ENCODE measurements at places on chromosomes 16 and 17.

DNA sequence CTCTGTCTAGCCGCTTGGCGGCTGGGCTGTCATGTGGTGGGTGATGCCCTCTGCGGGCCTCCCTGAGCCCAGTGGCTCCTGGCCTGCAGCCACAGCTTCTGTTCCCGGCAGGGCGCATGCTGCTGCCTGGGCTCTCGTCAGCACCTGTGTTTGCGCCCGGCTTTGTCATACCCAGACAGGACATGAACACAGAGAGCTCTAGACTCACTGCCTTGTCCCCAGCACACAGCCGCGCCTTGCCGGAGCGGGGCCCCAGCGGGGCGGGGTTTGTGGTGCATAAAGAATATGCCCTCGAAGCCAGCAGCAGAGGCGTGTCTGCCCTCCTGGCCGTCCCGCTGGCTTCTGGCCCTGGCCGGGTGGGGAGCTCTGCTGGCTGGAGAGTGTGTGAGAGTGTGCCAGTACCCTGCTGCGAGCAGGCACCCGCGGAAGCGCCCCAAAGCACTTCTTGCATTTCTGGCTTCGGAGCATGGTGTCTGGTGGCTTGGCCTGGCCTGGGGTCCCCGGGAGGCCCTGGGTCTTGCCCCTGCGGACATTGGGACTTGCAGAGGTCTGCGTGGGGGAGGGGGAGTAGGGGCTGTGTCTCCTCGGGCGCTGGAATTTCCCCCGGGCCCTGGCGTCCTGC, 14.4 kb downstream of the ASPSCR1 start:
- no peak for DNase-seq

DNA sequence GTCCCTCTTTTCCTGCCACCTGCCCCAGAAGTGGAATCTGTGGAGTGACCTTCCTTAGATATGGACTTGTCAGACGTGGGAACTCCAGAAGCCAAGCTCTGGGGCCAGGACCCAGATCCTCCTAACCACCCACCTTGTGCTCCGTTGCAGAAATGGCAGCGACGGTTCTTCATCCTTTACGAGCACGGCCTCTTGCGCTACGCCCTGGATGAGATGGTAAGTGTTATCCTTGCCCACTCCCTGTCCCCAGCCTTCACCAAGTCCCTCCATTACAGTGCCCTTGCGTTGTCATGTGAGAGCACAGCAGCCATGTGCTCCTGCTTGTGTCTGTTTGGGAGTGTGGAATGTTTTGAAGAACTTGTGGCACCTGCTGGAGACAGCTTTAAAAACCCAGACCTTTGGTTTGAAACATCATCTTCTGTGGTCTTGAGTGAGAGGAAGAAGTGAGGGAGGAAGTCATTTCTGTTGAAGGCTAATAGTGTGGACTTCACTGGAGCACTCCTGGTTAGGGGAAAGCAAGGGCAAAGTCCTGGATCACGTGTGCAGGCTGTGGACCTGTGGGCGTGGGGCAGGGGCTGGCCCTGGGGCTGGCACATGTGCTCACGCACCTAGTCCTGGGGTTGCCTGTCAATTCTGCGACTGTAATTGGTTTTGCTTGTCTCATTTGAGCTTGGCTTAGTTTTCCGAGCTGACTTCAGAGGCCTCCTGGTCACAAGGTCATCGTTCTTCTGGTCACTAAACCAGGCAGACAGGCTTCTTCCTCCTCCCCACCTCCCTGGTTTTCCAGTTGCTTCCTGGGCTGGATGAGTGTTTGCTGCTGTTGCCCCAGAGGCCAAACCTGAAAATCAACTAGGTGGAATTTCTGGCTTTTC, 35.8 kb downstream of the MPRIP start:
- no peak for DNase-seq

- DNase-seq, result no peak
Observed at GRCh38 chr16:55120408-55120807, 189.7 kb downstream of the IRX5 start.

DNA sequence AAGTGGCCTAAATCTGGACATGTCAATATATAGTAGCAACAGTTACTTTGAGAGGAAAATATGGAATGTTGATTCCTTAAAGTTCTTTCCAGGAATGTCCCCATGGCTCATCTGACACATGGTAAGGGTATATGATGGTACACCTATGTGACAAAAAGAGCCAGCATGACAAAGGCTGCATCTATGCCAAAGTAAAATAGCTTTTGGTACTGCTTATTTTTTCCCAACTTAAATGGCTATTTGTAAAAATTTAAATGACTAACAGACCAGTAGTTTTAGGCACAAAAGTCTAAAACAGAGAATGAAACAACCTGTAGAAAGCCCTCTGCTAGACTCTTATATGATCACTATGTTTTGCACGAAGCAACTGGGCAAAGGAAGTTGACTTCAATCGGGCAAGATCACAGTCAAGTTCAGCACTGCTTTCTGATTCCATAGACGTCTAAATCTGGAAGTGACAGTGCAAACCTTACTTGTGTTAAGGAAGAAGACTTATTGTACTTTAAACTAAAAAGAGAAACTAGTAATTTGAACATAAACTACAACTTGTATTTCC, 135.1 kb downstream of the SKAP1 start:
- DNase-seq, result no peak

GRCh38 chr17:75662511-75662910, 4.4 kb downstream of the RECQL5 start:
- no peak for DNase-seq

DNA sequence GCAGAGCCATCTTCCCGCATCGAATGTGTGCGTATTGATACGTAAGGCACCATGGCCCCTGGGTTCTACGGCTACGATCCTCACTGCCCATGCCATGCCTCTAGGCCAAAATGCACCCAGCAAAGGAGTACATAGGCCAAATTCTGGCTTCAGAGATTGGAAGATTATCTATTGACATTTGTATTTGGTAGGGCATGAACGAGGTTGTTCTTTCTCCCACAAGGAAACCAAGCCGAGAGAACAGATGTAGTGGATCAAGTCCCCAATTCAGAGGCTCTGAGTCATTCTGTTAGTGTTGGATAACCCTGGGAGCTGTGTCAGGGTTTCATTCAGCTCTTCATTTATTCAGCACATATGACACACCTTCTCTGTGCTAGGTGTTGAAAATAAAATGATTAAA, 36.5 kb downstream of the HOXB1 start:
- no peak for DNase-seq

GRCh38 chr17:21100636-21101035, 26.1 kb upstream of the DHRS7B start:
- no peak for DNase-seq

- DNase-seq, result no peak
Observed at GRCh38 chr16:89326721-89327120, 109.2 kb downstream of the ZNF778 start.

GRCh38 chr17:75849724-75850123, 5.4 kb downstream of the WBP2 start:
- no peak for DNase-seq

DNA sequence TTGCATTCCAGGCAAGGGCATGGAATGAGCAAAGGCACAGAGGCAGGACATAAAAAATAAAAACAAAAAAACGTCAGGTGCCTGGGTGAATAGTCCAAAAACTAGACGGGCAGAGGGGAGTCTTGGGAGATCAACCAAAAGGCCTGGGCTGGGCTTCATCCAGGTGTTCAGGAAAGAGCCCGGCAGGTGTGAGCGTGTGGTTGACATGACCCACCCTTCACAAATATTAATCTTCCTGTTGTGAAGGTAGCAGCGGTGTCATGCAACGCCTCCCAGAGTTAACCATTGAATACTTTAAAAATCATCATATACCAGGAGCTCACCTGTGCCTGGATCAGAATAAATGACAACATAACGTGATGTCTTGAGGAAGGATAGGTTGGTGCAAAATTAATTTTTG, 90.6 kb downstream of the USP22 start:
- DNase-seq, result no peak

DNA sequence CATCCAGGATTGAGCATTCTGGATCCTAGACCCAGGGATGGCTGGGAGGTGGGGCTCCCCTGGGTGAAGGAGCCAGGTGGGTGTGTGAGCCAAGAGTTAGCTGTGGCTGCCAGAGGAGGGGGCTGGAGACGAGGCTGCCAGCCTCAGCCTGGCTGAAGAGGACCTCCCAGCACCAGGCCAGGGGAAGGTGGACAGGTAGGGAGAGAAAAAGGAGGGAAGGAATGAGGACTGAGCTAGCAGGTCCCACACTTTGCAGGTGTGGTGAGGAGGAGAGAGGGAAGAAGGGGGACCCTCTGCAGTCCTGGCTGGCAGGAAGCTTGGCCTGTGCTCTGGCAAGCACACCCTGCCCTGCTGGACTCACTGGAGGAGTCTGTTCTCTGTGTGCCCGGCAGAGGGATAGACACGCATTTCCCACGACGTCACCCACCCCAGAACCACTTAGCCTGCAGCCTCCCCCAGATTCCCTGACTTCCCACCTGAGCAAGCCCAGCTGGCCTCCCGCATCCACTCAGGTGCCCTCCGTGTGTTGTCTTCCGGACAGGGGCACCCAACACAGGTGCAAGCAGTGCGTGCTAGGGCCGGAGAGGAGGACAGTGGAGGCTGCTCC, 42.0 kb downstream of the SOCS3 start:
- DNase-seq, result no peak

DNA sequence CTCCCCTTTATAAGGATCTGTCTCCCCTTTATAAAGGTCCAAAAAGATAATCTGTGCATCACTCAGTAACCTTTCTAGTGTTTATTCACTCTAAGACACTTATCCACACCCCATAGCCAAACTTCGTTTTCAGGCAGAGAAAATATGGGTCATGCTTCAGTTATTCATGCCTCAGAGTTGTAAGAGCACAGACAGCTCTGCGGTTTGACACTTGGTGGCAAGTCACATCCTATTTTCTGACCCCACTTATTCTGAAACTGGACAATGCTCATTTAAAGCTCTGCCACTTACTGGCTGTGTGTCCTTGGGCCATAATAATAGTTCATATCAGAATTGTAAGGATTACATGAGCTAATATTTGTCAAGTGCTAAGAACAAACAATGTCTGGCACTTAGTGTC, 2.0 kb upstream of the KRTAP2-1 start:
- DNase-seq, result no peak

DNA sequence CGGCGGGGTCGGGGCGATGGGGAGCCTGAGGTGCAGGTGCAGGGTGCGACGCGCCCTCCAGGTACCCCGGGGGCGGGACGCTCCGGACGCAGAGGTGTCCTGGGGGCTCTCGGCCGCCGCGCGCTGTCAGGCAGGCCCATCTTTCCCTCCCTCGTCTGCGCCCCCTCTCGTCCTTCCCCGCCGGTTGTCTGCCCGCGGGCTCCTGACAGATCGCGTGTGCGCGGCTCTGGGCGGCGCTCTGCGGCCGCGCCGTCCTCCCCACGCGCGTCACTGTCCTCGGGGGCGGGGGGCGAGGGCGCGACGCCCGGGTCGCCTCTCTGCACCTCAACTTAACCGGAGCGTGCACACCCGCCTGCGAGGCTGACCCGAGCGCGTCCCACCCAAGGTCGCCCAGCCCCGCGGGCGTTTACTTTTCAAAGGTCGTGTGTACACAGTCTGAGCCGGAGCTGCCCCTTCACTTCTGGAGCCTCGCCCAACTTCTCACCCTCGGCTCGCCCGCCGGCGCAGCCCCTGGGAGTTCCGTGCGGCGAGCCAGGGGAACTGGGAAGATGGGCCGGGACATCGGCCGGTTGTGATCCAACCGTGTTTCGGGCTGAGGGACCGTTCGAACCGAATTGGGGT, 512 bp downstream of the AKAP1 start:
- DNase-seq, result peak; percentile 46

DNA sequence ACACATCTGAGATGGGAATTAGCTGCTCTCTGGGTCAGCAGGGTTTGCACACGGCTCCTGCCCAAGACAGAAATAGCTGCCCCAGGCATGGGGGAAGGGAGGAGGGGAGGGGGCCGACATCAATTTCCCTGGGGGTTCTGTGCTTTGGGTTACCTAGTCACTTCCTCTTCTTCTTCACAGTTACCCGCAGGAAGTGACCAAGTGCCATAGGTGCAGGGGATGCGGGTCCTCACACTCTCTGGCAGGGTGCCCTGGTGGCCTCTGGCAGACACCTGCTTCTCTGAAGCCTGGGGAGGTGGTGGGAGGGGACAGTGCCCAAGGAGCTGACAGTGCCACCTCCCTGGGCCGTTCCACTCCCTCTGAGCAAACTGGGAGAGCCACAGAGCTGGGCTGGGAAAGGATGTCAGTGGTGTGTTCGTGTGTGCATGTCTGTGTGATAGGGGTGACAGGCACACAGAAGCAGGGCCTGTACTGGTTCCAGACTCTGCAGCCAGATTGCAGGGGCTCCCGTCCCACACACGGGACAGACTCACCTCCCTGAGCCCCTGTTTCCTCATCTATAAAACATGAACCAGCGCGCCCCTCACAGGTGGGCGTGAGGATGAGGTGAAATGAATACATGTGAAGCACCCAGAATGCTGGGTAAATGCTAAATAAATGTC, 18.2 kb downstream of the SCN4A start:
- DNase-seq, result no peak

- no peak for DNase-seq
Observed at GRCh38 chr16:54935266-54935968, 4.8 kb downstream of the IRX5 start.

- DNase-seq, result no peak
Observed at GRCh38 chr17:27455236-27455913, 873 bp upstream of the KSR1 start.

DNA sequence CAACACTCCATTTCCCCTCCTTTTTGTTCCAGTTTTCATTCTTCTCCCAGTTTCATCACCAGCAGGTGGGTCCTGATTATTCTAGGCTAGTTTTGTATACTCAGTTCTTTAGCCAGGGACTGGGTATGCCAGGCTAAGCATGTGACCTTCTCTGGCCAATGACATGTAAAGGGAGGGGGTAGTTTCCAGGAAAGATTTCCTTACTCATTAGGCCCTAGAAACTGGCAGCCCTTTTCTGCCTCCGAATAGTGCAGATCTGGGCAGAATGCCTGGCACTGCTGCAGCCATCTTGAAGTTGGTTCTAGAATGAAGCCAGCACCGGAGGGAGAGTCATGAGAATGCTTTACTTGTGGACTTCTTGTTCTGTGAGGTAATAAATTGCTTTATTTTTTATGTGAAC, 126.9 kb upstream of the AXIN2 start:
- no peak for DNase-seq

- DNase-seq, result no peak
Observed at GRCh38 chr16:83308414-83308813, 499.4 kb upstream of the HSBP1 start.
